ENCODE measurements at places on chromosomes 6 and 20.

- no peak for DNase-seq
These were observed 85.9 kb downstream of the FBXO5 start for GRCh38 chr6:152896923-152897322.

GRCh38 chr20:41133709-41134361 is 3.5 kb upstream of the PLCG1 start:
- DNase-seq = peak; percentile 47

DNA sequence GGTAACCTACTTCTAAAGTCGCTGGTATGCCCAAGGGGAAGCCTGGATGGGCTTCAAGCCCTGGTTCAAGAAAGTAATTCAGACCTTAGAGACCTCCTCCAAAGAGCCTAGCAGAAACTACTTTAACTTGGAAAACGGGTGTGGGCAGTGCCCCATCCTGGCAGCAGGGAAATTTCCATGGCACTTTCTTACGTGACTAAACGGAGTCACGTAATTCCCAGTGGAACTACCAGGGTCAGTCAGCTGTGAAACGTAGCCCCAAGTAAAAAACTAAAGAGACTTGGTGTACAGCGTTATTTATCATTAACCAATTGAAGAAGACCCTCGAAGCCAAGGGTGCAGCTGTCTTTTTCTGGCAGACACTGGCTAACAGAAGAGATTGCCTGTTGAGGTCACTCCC is 114.0 kb downstream of the RCAN2 start:
- no peak for DNase-seq

GRCh38 chr6:134888316-134888715 is 61.6 kb downstream of the ALDH8A1 start:
- no peak for DNase-seq

GRCh38 chr6:137313928-137314855 is 95.0 kb upstream of the IFNGR1 start:
- DNase-seq = peak; percentile 64

- DNase-seq = peak; percentile 52
These were observed 35.9 kb downstream of the PLCG1 start for GRCh38 chr20:41173161-41173721.

GRCh38 chr20:38536310-38536709 is 44.7 kb upstream of the ADIG start:
- no peak for DNase-seq

DNA sequence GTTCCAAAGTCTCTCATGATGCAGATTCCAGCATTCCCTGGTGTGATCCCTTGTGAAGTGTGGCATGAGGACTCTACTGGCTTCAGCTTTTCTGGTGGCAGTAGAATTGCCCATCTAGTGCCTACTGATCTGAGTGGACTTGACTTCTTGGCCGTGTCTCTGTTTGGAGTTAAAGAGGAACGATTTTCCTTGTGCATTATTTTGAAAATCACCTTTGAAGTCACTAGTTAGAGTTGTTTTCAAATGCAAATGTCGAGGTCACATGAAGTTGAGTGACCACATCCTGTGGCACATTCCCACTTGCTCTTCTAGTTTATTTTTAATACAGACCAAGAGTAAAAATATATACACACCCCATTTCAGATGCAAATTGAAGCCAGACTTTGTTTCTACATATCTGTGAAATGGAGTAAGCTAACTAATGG is 270.7 kb upstream of the TAB2 start:
- peak; percentile 31 for DNase-seq

GRCh38 chr6:144659202-144660182 is 374.4 kb downstream of the UTRN start:
- DNase-seq = peak; percentile 12

DNA sequence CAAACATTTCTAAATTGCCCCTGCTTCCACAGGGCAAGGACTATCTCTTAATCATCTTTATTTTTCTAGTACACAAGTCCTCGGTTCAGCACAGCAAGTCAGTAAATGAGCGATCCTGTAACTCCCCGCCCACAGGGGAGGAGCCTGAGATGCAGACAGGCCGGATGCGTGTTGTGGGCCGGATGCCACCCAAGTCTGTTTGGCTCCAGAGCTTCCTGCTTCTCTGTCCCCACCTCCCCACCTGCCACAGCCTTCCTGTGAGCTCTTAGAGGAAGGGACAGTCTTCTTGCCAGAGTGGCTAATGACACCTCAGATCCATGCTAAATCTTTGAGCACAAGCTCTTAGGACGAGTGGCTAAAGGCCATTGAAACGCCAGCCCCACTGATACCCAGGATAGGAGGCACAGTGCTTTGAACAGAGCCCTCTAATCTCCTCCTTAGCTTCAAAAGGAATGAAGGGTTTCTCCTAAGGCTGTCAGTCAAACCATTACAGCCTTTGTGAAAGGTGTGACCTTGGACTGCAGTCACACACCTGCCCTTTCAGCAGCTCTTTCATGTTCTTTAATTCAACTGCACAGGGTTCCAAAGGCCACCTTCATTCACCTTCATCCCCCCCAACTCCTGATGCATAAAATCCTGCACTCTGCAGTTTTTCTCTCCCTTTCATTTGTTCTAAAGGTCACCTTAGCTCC is 264.3 kb downstream of the TFAP2C start:
- DNase-seq = no peak

GRCh38 chr6:24775520-24776058 is 852 bp downstream of the GMNN start:
- peak; percentile 36 for DNase-seq

GRCh38 chr6:151216804-151217203 is 23.0 kb upstream of the AKAP12 start:
- no peak for DNase-seq

DNA sequence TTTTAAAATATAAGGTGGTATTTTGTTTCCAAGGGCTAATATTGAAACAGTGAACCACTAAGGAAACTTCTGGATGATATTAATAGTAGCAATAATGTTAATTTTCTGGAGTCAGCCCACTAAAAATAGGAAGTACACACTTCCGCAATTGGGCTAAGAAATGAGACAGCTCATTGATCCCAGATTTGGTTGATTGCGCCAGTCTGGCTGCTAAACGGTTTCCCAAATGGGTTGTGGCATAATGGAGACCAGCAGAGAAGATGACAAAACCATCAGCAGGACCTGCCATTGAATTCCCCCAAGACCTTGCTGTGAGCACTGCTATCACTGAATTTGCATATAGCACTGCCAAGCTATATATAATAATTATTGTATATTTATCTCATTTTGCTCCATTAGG is 71.2 kb upstream of the SGK1 start:
- DNase-seq = peak; percentile 10

GRCh38 chr6:39777218-39777617 is 15.0 kb upstream of the DAAM2 start:
- no peak for DNase-seq

GRCh38 chr6:41373919-41374617 is 38.7 kb downstream of the NCR2 start:
- DNase-seq = no peak

GRCh38 chr20:8918145-8918544 is 150.7 kb upstream of the PLCB4 start:
- no peak for DNase-seq

GRCh38 chr6:70180901-70181599 is 121.8 kb downstream of the COL9A1 start:
- no peak for DNase-seq

DNA sequence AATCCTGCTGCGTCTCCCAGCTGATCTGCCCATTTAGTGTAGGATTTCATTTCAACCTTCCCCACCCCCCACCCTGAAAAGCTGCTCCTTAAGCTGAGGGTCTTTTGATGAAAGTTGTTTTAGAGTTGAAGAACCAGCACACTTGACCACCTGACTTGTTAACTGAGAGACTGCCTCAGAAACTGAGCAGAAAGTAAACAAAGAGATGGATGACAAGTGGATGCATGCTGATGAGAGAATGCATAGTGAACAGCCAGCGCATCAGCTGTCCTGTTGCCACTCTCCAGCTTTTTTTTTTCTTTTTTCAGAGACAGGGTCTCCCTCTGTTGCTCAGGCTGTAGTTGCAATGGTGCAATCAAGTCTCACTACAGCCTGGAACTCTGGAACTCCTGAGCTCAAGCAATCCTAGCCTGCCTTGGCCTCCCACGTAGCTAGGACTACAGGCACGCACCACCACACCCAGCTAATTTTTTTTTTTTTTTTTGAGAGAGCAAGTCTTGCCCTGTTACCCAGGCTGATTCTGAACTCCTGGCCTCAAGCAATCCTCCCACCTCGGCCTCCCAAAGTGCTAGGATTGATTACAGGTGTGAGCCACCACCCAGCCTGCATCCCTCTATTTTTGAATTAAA is 9.5 kb downstream of the RPL10A start:
- no peak for DNase-seq

DNA sequence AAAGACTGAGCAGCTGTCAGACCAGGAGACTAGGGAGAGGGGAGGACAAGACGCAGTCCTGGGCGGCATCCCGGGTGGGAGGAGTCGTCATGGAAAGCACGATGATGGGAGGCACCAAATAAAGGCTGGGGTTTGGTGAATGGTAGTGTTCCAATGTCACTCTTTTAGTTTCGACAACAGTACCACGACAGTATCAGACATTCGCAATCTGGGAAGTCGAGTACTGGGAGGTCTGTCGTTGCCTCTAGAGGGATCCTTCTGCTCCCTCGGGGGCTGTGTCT is 32.1 kb downstream of the PSMG4 start:
- DNase-seq = no peak

- DNase-seq = no peak
These were observed 225.6 kb upstream of the MMS22L start for GRCh38 chr6:97508646-97509045.

- no peak for DNase-seq
These were observed 87.8 kb downstream of the SLC16A10 start for GRCh38 chr6:111175109-111175508.

- no peak for DNase-seq
These were observed 96.0 kb downstream of the INSM1 start for GRCh38 chr20:20463933-20464374.

GRCh38 chr20:48761023-48761785 is 66.6 kb downstream of the PREX1 start:
- DNase-seq = peak; percentile 71

DNA sequence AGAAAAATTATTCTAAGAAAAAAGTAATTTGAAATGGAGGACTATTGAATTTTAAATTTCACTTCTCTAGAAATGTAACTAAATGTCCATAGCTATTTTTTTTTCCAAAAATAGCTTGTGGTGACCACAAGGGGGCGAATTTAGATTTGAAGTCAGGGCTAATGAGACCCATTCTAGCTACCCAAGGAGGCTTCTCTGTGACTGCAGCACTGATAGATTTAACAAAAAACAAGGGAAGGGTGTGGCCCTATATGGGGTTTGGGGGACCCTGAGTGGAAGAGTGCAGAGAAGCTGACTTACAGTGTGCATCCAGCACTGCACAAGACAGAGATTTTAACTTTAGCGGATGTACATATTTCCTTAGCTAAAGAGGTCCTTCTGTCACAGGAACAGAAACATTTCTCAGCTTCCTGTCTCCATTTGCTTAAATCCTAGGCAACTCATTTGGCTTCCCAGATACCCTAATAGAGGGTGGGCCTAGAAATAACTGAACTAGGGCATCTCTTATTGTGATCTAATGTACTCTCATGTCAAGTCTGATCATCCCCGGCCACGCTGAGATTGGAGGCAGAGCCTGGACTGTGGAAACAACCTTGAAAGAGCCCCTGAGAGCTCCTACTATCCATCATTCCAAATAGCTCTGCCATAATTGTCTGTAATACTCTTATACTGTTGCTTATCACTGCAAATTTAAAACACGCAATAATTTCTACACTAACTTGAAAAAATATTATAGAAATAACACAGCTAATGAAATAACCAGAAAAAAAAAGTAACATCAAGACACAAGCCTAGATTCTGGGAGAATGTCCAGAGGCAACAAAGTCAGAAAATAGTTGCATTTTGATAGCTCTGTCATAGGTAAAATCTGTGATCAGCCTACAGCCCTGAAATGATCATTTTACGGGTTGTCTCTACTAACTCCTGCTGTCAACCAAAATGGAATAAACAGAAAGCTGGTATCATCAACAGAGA is 93.6 kb downstream of the SNAP91 start:
- peak; percentile 4 for DNase-seq

- DNase-seq = peak; percentile 33
These were observed 52.1 kb upstream of the BEND6 start for GRCh38 chr6:56902641-56903464.

DNA sequence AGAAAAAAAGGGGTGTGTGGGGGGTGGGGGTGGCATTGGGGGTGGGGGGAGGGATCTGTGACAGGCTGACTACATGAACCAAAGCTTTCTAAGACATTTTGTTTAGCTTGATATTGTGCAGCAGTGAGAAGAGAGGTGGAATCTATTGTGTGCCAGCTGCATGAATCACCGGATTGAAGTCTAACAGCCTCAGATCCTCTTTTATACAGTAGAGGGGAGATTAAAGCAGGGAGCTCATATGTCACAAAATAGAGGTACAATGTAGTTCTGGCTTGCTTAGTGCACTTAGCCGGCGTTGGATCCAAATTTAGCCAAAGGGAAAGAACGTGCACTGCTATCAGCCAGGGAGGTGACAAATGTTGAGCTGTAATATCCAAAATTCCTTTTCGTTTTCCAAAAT is 404.2 kb upstream of the CITED2 start:
- no peak for DNase-seq

DNA sequence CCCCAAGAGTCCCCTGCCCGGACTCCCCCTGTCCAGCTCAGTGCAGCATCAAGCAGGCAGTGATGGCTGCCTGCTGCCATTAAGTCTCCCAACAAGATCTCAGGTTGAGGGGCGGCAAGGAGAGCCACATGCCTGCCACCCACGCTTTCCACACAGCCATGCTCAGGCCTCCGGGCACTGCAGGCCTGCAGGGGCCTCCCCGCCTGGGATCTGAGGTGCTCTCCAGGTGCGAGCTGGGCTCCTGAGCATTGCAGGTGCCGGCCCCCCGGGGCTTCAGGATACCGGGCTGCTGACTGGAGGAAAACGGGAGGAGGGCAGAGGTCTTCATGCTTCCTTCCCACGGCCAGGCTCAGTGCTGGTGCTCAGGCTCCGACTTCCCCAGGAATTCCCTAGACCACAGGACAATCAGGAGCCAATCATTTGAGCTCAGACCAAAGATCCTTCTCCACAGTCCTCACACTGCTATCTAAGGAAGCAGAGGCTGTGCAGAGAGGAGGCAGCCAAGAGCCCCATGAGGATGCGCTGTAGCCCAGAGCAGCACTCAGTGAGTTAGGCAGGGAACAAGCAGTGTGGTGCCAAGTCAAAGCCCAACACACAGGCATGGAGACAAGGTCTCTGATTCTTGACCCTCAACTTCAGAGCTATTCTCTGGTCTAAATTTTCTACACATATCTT is 52.7 kb downstream of the PYGB start:
- DNase-seq = no peak

- no peak for DNase-seq
These were observed 88.4 kb upstream of the TAB2 start for GRCh38 chr6:149229096-149229495.

Data from CD4-positive, alpha-beta T cell treated with Interleukin-4 for 4 hours (primary cell).